ENCODE measurements at places on chromosomes 6 and 20. TPM values are rescaled to one million over a fixed set of nuclear protein-coding genes. Genes with fewer than 3 reads are reported as not detected.

DNA sequence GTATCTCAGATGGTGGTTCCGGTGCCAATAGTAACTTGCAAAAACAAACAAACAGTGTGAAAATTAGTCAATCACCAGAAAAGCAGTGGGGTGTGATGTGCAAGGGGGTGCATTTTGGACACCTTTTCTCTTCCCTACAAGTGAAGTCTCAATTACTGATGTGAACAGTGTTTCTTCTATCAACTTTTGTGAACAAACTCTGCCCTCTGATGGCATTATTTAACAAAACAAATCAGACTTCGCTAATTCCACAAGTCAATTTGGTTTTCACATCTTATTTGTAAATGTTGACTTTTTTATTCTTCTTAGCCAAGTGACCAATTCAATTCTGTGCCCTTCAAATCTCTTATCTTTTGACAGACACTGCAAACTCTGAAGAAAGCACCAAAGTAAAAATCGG is 212.2 kb downstream of the UST start:
- no peak for DNase-seq
- H3K27ac ChIP-seq = no peak overlapping the region
- H3K4me3 ChIP-seq = no peak overlapping the region

DNA sequence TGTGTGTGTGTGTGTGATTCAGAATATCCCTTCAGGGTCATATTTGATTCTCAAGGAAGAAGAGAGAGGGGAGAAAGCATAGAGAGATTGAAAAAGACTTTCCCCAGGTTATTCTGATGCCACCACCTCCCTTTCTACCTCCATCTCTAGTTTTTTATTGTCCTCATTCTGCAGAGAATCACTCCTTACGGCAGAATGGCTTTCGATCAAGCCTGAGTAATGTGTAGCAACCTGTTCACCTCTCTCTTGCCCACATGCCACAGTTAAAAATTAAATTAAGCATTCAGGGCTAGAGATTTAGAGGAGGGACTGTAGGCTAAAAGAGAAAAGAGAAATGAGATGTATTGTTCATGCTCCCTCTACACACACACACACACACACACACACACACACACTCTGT is 18.1 kb downstream of the KLHL32 start:
- no peaks in the 10 kb centered on the region for H3K27me3 ChIP-seq
- no peak overlapping the region for H3K4me3 ChIP-seq
- no peak overlapping the region for H3K27ac ChIP-seq
- no peaks in the 10 kb centered on the region for H3K4me1 ChIP-seq
- DNase-seq = no peak
- no peaks in the 10 kb centered on the region for H3K36me3 ChIP-seq

- no peak for DNase-seq
- H3K36me3 ChIP-seq = no peaks in the 10 kb centered on the region
- H3K27ac ChIP-seq = no peak overlapping the region
- no peaks in the 10 kb centered on the region for H3K4me1 ChIP-seq
These were observed 338.3 kb upstream of the CHD6 start for GRCh38 chr20:41956338-41957074.

GRCh38 chr6:148758492-148758891 is 11.7 kb downstream of the UST start:
- H3K27ac ChIP-seq = no peak overlapping the region
- no peaks in the 10 kb centered on the region for H3K27me3 ChIP-seq
- H3K4me3 ChIP-seq = no peak overlapping the region
- DNase-seq = no peak
- H3K4me1 ChIP-seq = peaks cover 3% of the 10 kb centered on the region

GRCh38 chr6:40302856-40303454 is 284.2 kb downstream of the LRFN2 start:
- H3K27ac ChIP-seq = no peak overlapping the region
- no peak for DNase-seq
- no peaks in the 10 kb centered on the region for H3K27me3 ChIP-seq
- H3K4me3 ChIP-seq = no peak overlapping the region
- H3K36me3 ChIP-seq = no peaks in the 10 kb centered on the region

GRCh38 chr20:31923388-31924331 is 28.2 kb downstream of the PDRG1 start:
- DNase-seq = no peak
- H3K4me1 ChIP-seq = no peaks in the 10 kb centered on the region
- no peaks in the 10 kb centered on the region for H3K36me3 ChIP-seq

- no peak overlapping the region for H3K4me3 ChIP-seq
- DNase-seq = no peak
- no peaks in the 10 kb centered on the region for H3K4me1 ChIP-seq
- no peaks in the 10 kb centered on the region for H3K36me3 ChIP-seq
These were observed 318.0 kb downstream of the DOK5 start for GRCh38 chr20:54793291-54793992.

DNA sequence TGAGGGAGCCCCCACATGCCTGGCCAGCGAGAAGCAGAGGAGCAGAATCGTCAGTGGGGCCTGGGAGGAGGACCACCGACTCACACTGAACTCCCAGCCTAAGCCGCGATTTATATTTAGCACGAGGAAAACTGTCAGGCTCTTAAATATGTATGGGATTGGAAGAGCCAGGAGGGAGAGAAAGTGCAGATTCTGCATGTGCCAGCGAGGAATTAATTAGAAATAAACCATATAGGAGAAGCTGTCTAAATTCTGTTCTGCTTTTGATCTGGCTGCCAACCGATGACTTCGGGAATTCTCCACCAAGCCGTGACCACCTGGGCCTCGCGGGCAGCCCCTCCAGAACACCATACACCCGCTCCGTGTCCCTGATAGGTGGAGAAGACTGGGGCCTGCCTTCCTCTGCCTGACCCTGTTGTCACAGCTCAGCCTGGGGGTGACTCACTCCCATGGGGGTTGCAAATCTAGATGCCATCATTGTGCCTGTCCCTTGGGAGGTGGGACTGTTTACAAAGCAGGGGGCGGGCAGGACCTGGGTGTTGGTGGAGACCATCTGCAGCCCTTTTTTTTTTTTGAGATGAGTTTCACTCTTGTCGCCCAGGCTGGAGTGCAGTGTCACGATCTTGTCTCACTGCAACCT is 91.1 kb upstream of the PMEPA1 start:
- no peaks in the 10 kb centered on the region for H3K4me1 ChIP-seq
- no peak overlapping the region for H3K4me3 ChIP-seq
- H3K36me3 ChIP-seq = no peaks in the 10 kb centered on the region
- no peak for DNase-seq
- H3K27me3 ChIP-seq = no peaks in the 10 kb centered on the region

GRCh38 chr6:54493138-54493537 is 184.9 kb downstream of the TINAG start:
- H3K27ac ChIP-seq = no peak overlapping the region
- no peak for DNase-seq
- no peaks in the 10 kb centered on the region for H3K36me3 ChIP-seq
- no peaks in the 10 kb centered on the region for H3K4me1 ChIP-seq
- H3K27me3 ChIP-seq = no peaks in the 10 kb centered on the region
- H3K4me3 ChIP-seq = no peak overlapping the region

GRCh38 chr6:117501722-117502121 is 19.2 kb downstream of the DCBLD1 start:
- H3K27ac ChIP-seq = no peak overlapping the region
- no peak overlapping the region for H3K4me3 ChIP-seq
- H3K36me3 ChIP-seq = no peaks in the 10 kb centered on the region
- H3K27me3 ChIP-seq = no peaks in the 10 kb centered on the region
- no peak for DNase-seq
- H3K4me1 ChIP-seq = peaks cover 7% of the 10 kb centered on the region

DNA sequence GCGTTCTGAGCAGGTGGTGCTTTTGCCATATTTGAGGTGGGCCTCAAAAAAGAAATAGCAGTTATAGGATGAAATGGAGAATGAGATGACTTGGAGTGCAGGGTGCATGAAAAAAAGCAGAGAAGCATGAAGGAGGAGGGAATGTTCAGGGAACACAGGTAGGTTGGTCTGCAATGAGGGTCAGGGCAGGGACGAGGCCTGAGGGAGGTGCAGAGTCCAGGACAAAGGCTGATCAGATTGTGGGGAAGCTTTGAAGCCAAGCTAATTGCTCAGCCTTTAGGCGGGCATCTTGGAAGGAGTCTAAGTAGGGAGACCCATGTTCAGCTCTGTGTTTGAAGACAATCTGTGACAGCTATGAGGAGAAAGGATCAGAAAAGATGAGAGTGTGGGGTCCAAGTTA is 12.0 kb downstream of the TRAM2 start:
- H3K36me3 ChIP-seq = no peaks in the 10 kb centered on the region
- no peak overlapping the region for H3K27ac ChIP-seq
- H3K4me1 ChIP-seq = no peaks in the 10 kb centered on the region
- DNase-seq = no peak
- H3K4me3 ChIP-seq = no peak overlapping the region

- no peak overlapping the region for H3K4me3 ChIP-seq
- H3K27ac ChIP-seq = no peak overlapping the region
- H3K36me3 ChIP-seq = no peaks in the 10 kb centered on the region
- DNase-seq = no peak
These were observed 4.7 kb upstream of the CCN2 start for GRCh38 chr6:131955876-131956275.

DNA sequence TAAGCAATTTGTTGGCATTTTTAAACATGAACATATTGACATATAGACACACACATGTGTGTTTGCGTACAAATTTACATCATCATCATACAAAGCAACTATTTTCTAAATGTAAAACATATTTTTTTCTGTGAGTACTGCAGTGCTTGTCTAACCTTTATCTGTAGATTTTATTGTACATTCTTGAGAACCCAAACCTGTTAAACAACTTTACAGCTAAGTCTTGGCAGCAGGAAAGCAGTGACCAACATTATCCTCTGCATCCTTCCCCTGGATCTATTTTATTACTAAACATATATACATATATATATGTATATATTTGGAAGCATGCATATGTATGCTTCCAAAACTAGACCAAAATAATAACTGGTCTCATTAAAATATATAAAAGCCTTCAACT is 10.4 kb upstream of the PLCB1 start:
- H3K4me3 ChIP-seq = no peak overlapping the region
- no peaks in the 10 kb centered on the region for H3K4me1 ChIP-seq
- H3K27me3 ChIP-seq = no peaks in the 10 kb centered on the region
- H3K27ac ChIP-seq = no peak overlapping the region
- no peaks in the 10 kb centered on the region for H3K36me3 ChIP-seq

DNA sequence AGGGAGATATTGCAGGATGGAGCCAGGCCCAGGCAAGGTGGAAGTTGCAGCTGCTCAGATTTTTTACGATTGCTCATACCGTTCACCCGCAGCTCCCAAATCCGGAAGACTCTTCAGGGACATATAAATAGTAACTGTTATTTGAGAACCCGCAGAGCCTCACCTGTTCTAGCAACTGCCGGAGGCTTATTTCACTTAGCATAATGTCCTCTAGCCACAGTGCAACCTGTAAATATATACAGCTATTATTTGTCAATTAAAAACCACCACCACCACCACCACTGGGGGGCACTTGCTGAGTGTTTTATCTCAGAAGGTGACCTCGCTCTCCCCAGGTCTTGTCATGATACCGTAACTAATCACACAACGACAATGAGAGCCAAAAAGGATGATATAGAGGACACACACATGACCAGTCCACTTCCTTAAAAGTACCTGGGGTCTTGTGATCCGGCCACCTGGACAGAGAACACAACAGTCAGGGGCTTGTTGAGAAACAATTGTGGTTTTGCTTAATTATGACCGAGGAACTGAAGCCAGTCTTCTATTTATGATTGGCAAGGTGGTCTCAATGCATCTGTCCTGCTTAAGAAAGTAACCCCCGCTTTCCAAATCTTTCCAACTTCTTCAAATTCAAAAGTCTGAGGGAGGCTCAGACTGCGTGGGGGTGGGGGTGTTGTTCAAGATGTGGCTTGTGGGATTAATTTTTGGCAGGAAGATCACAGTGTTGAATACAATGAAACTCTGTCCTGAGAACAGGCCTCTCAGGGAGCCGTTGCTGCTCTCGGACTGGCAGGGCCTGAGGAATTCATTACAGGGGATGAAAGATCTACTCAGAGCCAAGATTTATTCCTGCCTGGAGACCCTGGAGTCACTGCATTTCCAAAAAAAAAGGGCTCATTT is 107.7 kb upstream of the PRND start:
- DNase-seq = no peak
- H3K27ac ChIP-seq = no peak overlapping the region
- no peaks in the 10 kb centered on the region for H3K27me3 ChIP-seq
- no peak overlapping the region for H3K4me3 ChIP-seq

DNA sequence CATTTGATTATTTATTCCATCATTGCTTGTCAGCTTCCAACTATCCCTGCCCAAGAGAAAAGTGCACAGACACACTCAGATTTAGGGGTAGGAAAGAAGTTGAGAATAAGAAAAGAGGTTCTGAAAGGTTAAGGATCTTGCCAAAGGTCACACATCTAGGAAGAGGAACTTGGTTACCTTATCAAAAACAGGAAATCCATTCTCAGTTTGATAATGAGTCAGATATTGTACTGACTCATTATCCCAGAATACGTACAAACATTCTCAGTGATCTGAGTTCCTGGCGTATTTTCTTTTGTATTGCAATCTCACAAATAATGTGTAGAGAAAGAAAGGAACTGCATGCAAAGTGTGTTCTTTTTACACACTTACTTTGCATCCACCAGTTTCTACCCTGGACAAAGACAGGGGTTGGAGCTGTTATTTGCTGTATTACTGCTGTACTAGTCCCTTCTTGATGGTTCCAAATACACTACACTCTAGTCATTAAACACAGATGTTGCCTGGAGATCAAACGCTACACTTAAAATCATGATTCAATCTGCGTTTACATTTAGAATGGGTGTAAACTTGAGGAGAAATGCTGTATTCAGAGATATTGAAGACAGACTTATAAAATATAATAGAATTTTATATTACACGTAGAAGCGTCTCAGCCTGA is 545.7 kb downstream of the PRKN start:
- DNase-seq = no peak
- no peaks in the 10 kb centered on the region for H3K36me3 ChIP-seq
- no peak overlapping the region for H3K27ac ChIP-seq
- no peak overlapping the region for H3K4me3 ChIP-seq
- no peaks in the 10 kb centered on the region for H3K27me3 ChIP-seq

DNA sequence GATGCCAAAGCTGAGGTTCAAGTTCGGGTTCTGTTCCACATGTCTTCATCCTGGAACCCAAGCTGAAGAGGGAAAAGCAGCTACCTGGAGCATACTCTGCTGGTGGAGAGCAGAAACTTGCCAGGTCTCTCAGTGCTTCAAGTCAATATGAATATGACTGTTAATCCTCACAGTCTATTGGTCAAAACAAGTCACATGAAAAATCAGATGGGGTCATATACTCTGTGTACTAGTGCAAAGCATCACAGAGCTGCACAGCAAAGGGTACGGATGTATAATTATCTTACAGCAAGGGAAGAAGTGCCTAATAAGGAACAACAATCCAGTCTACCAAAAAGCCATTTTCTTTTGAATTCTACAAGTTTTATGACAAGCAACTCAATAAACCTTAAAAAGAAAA is 11.6 kb downstream of the NCOA7 start:
- no peak for DNase-seq
- H3K4me3 ChIP-seq = no peak overlapping the region
- H3K27ac ChIP-seq = no peak overlapping the region
- H3K36me3 ChIP-seq = no peaks in the 10 kb centered on the region
- no peaks in the 10 kb centered on the region for H3K27me3 ChIP-seq
- H3K4me1 ChIP-seq = no peaks in the 10 kb centered on the region

GRCh38 chr6:17932330-17932852 is 55.0 kb downstream of the KIF13A start:
- no peak overlapping the region for H3K4me3 ChIP-seq
- H3K36me3 ChIP-seq = no peaks in the 10 kb centered on the region
- no peak for DNase-seq
- no peaks in the 10 kb centered on the region for H3K4me1 ChIP-seq

PERP gene
- 61.6 TPM for total RNA-seq

LRRC1 gene
- total RNA-seq = 0.46 TPM

FAM217A gene
- total RNA-seq = not detected

AARS2 gene
- total RNA-seq = 7.6 TPM

CDC25B gene
- 10.9 TPM for total RNA-seq

HLA-DQA1 gene
- 0.56 TPM for total RNA-seq

CST2 gene
- 0.50 TPM for total RNA-seq

Measured in right lobe of liver (tissue), 6 donors.